Esophagus muscularis mucosa (tissue), 4 donors: ENCODE measurements at places on chromosomes 2 and 18. TPM values are rescaled to one million over a fixed set of nuclear protein-coding genes. Genes with fewer than 3 reads are reported as not detected.

The RAD51AP2 gene
- total RNA-seq = not detected

The IL1B gene
- total RNA-seq = not detected

The NT5DC4 gene
- total RNA-seq = not detected

The FBLN7 gene
- total RNA-seq = 1.1 TPM

The AKAIN1 gene
- not detected for total RNA-seq

The LIPG gene
- 0.06 TPM for total RNA-seq

The SLC14A1 gene
- total RNA-seq = 1.3 TPM

The VWC2L gene
- total RNA-seq = not detected

The ASIC4 gene
- not detected for total RNA-seq

The ALKAL2 gene
- 2.3 TPM for total RNA-seq

The FAM124B gene
- total RNA-seq = 6.2 TPM

The UGT1A8 gene
- total RNA-seq = not detected

The PARD6G gene
- total RNA-seq = 5.4 TPM

DNA sequence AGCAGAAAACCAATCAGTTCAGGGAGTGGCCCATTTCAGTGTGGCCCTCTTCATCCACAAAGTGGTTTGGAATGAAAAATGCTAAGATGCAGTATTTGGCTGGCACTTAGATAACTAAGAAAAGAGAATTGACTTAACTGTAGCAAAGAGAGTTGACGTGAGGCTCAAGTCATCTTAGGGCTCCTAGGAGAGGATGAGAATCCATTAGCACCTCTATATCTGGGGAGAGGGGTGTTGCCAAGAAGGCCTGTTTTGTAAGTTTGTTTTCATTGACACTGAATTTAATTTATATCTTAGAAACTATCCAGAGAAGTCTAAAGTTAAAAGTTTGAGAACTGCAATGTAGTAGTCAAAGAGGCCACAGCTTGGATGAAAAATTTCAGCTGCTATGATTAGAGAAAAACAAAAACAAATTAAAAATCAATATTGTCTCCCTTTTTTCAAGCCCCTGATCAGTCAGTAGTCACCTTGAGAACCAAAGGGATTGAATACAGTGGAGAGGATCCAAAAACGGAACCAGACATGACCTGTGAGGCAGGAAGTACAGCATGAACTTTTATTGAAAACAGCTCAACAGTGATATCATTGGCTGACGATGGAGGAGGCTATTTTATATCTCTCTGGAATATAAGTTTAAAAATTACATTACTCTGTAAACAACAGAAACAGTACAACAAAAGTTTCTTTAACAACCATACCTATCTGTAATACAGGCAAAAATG is 52.7 kb downstream of the PHLPP1 start:
- no peak overlapping the region for H3K4me3 ChIP-seq
- H3K27ac ChIP-seq = no peak overlapping the region
- no peaks in the 10 kb centered on the region for H3K36me3 ChIP-seq
- H3K27me3 ChIP-seq = no peaks in the 10 kb centered on the region

GRCh38 chr2:149858216-149858615 is 270.6 kb upstream of the MMADHC start:
- no peaks in the 10 kb centered on the region for H3K4me1 ChIP-seq
- no peak for DNase-seq
- H3K4me3 ChIP-seq = no peak overlapping the region
- H3K27me3 ChIP-seq = no peaks in the 10 kb centered on the region
- H3K27ac ChIP-seq = no peak overlapping the region

DNA sequence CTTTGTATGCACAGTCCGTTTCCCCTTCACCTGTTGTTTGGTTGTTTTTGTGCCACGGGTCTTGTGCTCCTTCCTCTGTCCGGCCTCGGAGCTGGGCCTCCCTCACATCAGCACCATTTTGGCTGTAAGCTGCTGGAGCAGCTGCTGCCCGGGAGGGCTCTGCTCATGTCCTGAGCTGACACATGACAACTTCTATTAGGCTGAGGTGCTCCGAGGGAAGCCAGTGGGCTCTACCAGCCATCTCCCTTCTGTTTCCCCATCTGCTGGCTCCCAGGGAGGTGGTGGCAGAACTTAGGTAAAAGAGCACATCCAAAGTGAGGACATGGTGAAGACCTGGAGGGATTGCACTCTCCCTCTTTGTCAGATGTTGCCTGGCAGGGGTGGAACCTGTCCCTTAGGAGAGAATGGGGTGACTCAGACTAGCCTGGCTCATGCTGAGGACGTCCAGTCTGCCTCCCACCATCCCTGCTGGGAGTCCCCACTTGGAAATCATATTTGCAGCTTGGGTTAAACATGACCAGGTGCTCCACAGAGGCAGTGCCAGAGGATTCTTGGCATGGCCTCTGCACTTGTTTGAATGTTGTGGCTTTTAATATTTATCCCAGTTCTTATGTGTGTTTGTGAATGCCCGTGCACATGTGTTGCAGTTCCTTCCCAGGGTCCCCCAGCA is 49.8 kb upstream of the TNP1 start:
- H3K4me1 ChIP-seq = no peaks in the 10 kb centered on the region
- H3K27me3 ChIP-seq = no peaks in the 10 kb centered on the region
- H3K27ac ChIP-seq = no peak overlapping the region
- no peak for DNase-seq
- H3K36me3 ChIP-seq = no peaks in the 10 kb centered on the region

DNA sequence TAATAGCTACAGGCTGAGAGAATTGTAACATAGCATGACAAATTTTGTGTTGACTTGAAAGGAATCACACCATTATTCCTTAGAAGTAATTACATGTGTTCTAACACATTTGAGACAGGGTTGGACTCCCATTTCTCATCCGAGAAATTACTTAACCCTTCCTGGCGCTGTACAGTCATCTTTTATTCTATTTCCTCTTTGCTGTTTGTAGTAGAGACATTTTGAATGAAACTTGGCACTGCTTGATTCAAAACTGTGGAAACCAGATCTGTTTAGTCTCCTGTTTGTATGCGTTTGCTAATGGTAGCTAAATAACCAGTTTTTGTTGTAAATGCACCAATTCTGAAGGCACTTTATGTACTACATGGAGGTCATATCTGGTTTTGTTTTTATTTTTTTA is 231.9 kb downstream of the ALPK2 start:
- H3K4me1 ChIP-seq = peaks cover 18% of the 10 kb centered on the region
- no peak for DNase-seq
- peaks cover 37% of the 10 kb centered on the region for H3K36me3 ChIP-seq
- no peaks in the 10 kb centered on the region for H3K27me3 ChIP-seq

GRCh38 chr2:49714454-49714853 is 560.1 kb upstream of the FSHR start:
- no peak overlapping the region for H3K4me3 ChIP-seq
- H3K36me3 ChIP-seq = no peaks in the 10 kb centered on the region
- no peaks in the 10 kb centered on the region for H3K27me3 ChIP-seq
- no peak overlapping the region for H3K27ac ChIP-seq
- H3K4me1 ChIP-seq = no peaks in the 10 kb centered on the region

GRCh38 chr2:68367953-68368653 is 3.0 kb downstream of the PLEK start:
- no peak for DNase-seq
- no peaks in the 10 kb centered on the region for H3K27me3 ChIP-seq
- no peaks in the 10 kb centered on the region for H3K36me3 ChIP-seq
- no peak overlapping the region for H3K27ac ChIP-seq

DNA sequence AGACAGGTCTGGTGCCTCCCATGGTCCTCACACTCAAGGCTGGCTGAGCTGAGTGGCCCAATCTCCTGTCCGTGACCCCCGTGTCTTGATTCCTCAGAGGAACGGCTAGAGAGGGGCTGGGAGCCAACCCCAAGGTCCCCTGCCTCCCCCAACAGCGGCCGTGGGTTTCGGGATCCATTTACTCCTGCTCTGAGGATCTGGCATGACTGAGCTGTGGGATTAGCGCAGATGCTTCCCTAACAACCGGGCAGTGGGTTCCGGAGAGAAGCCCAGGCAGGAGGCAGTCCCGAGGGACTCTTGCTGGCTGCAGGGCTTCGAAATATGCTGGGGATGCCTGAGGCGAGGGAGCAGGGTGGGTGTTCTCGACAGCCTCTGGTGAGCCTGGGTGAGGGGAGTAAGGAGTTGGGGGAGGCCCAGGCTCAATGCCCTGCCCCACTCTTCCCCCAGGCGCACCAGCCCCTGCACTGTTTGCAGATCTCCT is 18.9 kb downstream of the GPR35 start:
- peaks cover 6% of the 10 kb centered on the region for H3K27me3 ChIP-seq
- H3K27ac ChIP-seq = no peak overlapping the region
- H3K4me1 ChIP-seq = no peaks in the 10 kb centered on the region
- H3K36me3 ChIP-seq = no peaks in the 10 kb centered on the region

DNA sequence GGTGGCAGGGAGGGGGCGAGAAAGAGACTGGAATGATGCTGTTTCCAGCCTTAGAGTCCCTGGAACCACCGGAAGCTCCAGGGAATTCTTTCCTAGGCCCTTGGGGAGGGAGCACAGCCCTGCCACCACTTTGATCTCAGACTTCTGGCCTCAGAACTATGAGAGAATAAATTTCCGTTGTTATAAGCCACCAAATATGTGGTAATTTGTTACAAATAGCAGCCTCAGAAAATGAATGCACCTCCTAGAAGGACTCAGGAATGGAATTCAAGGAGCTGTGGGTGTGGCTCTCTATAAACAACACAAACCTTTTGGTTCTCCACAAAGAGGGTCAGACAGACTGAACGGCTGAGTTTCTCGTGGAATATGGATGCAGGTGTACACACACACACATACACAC is 144.5 kb downstream of the ACKR3 start:
- H3K27ac ChIP-seq = no peak overlapping the region
- DNase-seq = no peak
- H3K36me3 ChIP-seq = no peaks in the 10 kb centered on the region
- no peak overlapping the region for H3K4me3 ChIP-seq
- peaks cover 13% of the 10 kb centered on the region for H3K4me1 ChIP-seq

DNA sequence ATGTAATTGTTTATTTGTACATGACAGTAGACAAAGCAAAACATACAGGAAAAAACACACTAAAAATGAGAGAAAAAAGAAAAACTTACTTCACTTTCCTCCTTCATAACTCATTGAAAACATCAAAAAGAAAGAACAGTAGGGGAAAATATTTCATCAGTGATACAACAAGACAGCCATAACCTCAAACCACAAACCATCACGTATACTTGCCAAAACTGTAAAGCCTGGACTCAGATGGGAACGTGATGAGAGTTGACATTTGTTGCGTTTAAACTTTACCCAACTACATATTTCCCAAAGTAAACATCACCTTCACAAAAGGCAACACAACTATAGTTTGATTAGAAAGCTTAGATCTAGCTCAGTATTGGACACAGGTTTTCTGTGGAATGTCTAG is 278.2 kb upstream of the COL3A1 start:
- H3K4me3 ChIP-seq = no peak overlapping the region
- no peaks in the 10 kb centered on the region for H3K4me1 ChIP-seq
- DNase-seq = no peak

DNA sequence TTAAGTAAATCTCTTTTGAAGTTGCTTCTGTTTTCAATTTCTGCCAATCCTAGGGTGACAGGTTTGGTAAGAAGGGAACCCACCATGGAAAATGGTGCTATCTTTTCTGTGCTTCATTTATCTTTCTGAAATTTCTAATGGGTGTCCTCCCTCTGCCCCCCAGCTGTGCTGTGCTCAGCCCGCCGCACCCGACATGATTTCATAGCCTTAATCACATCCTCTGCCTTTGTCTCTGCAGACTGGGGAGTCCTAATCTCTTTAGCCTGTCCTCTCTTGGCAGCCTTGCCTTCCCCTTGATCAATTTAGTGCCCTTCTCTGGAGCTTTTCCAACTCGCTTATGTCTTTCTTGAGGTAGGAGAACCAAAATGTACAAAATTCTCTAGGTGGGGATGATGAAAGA is 49.3 kb downstream of the DNMT3A start:
- no peak overlapping the region for H3K4me3 ChIP-seq
- no peak for DNase-seq
- H3K27ac ChIP-seq = no peak overlapping the region
- no peaks in the 10 kb centered on the region for H3K27me3 ChIP-seq
- H3K4me1 ChIP-seq = peaks cover 51% of the 10 kb centered on the region

DNA sequence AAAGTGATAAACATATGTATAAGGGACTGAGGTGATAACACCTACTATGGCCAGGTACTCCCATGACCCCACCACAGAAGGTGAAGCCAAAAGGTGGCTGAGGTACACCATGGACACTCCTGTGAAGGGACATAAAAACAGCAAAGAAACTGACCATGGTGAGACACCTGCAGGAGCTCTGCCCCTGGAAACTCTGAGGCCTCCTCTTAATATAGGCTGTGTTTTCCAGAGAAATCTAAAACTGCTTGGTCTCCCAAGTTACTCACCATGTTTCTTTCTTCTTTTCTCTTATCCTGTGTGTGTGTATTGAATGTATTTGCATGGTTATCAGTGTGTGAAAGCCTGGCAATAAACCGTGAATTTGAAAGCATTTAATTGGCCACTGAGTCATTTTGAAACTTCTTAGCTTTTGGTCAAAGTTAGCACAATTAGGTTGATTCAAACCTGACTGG is 739.3 kb upstream of the GCFC2 start:
- H3K4me1 ChIP-seq = no peaks in the 10 kb centered on the region
- H3K27me3 ChIP-seq = no peaks in the 10 kb centered on the region
- H3K27ac ChIP-seq = no peak overlapping the region
- no peaks in the 10 kb centered on the region for H3K36me3 ChIP-seq

DNA sequence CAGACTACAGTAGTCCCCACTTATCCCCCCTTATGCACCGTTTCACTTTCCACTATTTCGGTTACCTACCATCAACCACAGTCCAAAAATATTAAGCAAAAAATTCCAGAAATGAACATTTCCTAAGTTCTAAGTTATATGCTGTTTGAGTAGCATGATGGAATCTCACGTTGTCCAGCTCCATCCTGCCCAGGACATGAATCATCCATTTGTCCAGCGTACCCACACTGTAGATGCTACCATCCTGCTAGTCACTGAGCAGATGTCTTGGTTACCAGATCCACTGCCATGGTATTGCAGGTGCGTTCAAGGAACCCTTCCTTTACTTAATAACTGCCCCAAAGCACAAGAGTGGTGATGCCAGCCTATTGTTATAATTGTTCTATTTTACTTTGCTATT is 87.9 kb downstream of the ACVR1 start:
- H3K4me3 ChIP-seq = no peak overlapping the region
- no peak overlapping the region for H3K27ac ChIP-seq
- peaks cover 78% of the 10 kb centered on the region for H3K4me1 ChIP-seq
- no peaks in the 10 kb centered on the region for H3K27me3 ChIP-seq
- no peak for DNase-seq

GRCh38 chr2:171785450-171785849 is 98.2 kb downstream of the DYNC1I2 start:
- H3K27ac ChIP-seq = no peak overlapping the region
- no peaks in the 10 kb centered on the region for H3K4me1 ChIP-seq
- H3K4me3 ChIP-seq = no peak overlapping the region
- no peaks in the 10 kb centered on the region for H3K27me3 ChIP-seq
